ENCODE measurements at places on chromosomes 3 and 15. TPM values are rescaled to one million over a fixed set of nuclear protein-coding genes. Genes with fewer than 3 reads are reported as not detected.

Gene TRH
- total RNA-seq = not detected

Gene CCR9
- total RNA-seq = not detected

Gene RGMA
- total RNA-seq = 3.6 TPM

Gene SAMD7
- total RNA-seq = not detected

Gene IGSF10
- not detected for total RNA-seq

Gene EOMES
- total RNA-seq = not detected

Gene RAB5A
- 57.6 TPM for total RNA-seq

Gene P2RY14
- total RNA-seq = not detected

Gene KLHL6
- not detected for total RNA-seq

Gene GP9
- not detected for total RNA-seq

Gene CHST2
- 9.2 TPM for total RNA-seq

Gene GOLGA8T
- total RNA-seq = not detected

GRCh38 chr3:12334786-12335185 is 45.9 kb downstream of the PPARG start:
- no peaks in the 10 kb centered on the region for H3K36me3 ChIP-seq
- no peak overlapping the region for H3K27ac ChIP-seq
- H3K4me1 ChIP-seq = no peaks in the 10 kb centered on the region
- no peaks in the 10 kb centered on the region for H3K27me3 ChIP-seq

GRCh38 chr3:127277561-127277960 is 10.3 kb downstream of the PRR20G start:
- H3K4me3 ChIP-seq = no peak overlapping the region
- no peaks in the 10 kb centered on the region for H3K36me3 ChIP-seq
- no peak overlapping the region for H3K27ac ChIP-seq
- H3K4me1 ChIP-seq = no peaks in the 10 kb centered on the region

- no peak for DNase-seq
- H3K27ac ChIP-seq = no peak overlapping the region
- no peaks in the 10 kb centered on the region for H3K36me3 ChIP-seq
- peaks cover 6% of the 10 kb centered on the region for H3K4me1 ChIP-seq
Measured at GRCh38 chr3:105611304-105612192, 244.8 kb downstream of the ALCAM start.

DNA sequence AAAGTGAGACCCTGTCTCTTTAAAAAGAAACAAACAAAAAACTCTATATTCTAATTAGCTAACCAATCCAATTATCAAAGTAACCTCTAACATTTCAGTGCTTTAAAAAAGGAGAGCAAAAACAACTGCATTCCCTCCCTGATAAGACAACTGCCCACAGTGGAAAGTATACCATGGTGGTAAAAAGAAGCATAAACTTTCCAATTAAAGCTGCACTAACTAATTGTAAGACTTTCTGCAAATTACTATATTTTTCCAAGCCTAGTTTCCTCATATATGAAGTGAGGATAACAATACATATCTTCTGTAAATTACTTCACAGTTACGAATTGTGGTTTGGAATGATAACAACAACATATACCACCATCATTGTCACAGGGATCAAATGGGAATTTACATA is 35.5 kb downstream of the STAG1 start:
- no peak for DNase-seq
- H3K4me1 ChIP-seq = peaks cover 5% of the 10 kb centered on the region
- H3K27me3 ChIP-seq = no peaks in the 10 kb centered on the region

GRCh38 chr3:150130404-150131100 is 159.9 kb upstream of the PFN2 start:
- H3K4me1 ChIP-seq = peaks cover 9% of the 10 kb centered on the region
- no peak overlapping the region for H3K4me3 ChIP-seq
- H3K36me3 ChIP-seq = no peaks in the 10 kb centered on the region
- no peak overlapping the region for H3K27ac ChIP-seq
- no peak for DNase-seq
- H3K27me3 ChIP-seq = no peaks in the 10 kb centered on the region

GRCh38 chr3:153768561-153769469 is 352.4 kb upstream of the ARHGEF26 start:
- H3K4me3 ChIP-seq = no peak overlapping the region
- H3K27ac ChIP-seq = no peak overlapping the region
- no peak for DNase-seq
- no peaks in the 10 kb centered on the region for H3K4me1 ChIP-seq

DNA sequence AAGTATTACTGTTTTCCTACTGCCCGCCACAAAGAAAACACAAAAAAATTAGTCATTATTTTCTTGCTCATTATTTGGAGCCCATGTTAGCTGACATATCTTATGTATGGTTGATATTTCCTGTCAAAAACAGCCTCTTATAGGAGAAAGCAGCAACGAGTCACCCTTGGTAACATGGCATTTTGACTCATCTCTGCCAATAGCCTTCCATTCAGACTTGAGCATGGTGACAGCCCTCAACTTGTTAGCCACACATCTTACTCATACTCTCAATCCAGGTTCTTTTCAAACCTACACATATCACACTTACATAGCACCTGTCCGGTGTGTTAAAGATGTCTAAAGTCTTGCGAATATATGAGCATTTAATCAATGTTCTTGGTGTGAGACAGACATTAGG is 109.4 kb upstream of the SAMMSON start:
- H3K27ac ChIP-seq = no peak overlapping the region
- H3K4me1 ChIP-seq = peaks cover 7% of the 10 kb centered on the region
- DNase-seq = no peak

- peaks cover 21% of the 10 kb centered on the region for H3K36me3 ChIP-seq
- no peak overlapping the region for H3K27ac ChIP-seq
- H3K27me3 ChIP-seq = no peaks in the 10 kb centered on the region
- H3K4me3 ChIP-seq = no peak overlapping the region
- peaks cover 34% of the 10 kb centered on the region for H3K4me1 ChIP-seq
Measured at GRCh38 chr15:40320931-40321371, 2.5 kb upstream of the INAFM2 start.

- H3K4me3 ChIP-seq = no peak overlapping the region
- peak overlapping the region; percentile 92 for H3K27ac ChIP-seq
- H3K36me3 ChIP-seq = no peaks in the 10 kb centered on the region
- no peak for DNase-seq
- no peaks in the 10 kb centered on the region for H3K27me3 ChIP-seq
Measured at GRCh38 chr15:98725874-98726273, 77.5 kb downstream of the IGF1R start.

GRCh38 chr3:63508305-63508704 is 144.2 kb upstream of the SNTN start:
- no peak overlapping the region for H3K27ac ChIP-seq
- no peak for DNase-seq
- no peak overlapping the region for H3K4me3 ChIP-seq
- H3K4me1 ChIP-seq = no peaks in the 10 kb centered on the region
- no peaks in the 10 kb centered on the region for H3K36me3 ChIP-seq

- no peaks in the 10 kb centered on the region for H3K36me3 ChIP-seq
- no peak overlapping the region for H3K27ac ChIP-seq
- H3K4me1 ChIP-seq = no peaks in the 10 kb centered on the region
- H3K27me3 ChIP-seq = no peaks in the 10 kb centered on the region
- no peak for DNase-seq
Measured at GRCh38 chr15:56411122-56411749, 46.0 kb downstream of the TEX9 start.

- H3K4me1 ChIP-seq = peaks cover 12% of the 10 kb centered on the region
- H3K27ac ChIP-seq = no peak overlapping the region
Measured at GRCh38 chr3:58121183-58121582, 89.6 kb downstream of the DNASE1L3 start.

- 0 out of 2 replicates have a peak, but pooled peaks cover 3% of the 10 kb centered on the region for H3K4me1 ChIP-seq
- H3K27ac ChIP-seq = no peak overlapping the region
- no peak for DNase-seq
- no peaks in the 10 kb centered on the region for H3K27me3 ChIP-seq
Measured at GRCh38 chr15:61103026-61103425, 126.1 kb downstream of the RORA start.

DNA sequence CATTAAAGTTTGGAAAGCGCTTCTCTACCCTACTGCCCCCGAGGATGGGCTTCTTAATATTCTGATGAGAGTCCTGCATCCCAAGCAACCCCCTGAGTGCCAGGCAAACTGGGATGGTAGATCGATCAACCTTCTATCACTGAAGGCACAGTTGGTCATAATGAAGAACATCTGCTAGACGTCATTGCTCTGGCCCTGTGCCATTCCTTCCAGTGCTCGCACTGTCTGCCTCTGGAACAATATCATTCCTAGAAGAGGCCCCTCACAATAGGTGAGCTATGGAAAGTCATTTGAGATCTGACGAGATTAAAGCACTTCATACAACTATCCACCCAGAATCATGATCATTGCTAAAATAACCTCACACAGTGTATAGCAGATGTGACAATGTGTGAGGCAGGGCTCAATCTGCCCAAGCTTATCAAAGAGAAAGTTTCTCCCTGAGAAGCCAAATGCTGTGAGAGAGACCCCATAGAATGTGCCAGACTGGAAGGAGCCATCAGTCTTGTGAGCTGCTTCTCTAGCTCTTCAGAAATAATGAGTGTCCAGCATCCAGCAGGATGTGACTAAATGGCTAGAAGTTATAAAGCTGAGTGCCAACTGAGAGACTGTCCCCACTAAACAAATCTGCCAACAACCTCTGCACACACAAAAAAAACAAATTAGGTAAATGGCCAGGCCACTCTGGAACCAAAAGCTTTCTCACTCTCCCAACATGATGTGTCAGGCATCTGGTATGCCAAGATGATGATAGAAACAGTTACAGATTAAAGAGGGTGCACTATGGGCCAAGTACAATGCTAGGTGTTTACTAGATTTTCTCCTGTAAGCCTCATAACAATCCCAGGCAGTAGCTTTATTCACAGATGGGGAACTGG is 165.5 kb downstream of the NECTIN3 start:
- no peak for DNase-seq
- H3K27me3 ChIP-seq = no peaks in the 10 kb centered on the region
- H3K4me3 ChIP-seq = no peak overlapping the region

DNA sequence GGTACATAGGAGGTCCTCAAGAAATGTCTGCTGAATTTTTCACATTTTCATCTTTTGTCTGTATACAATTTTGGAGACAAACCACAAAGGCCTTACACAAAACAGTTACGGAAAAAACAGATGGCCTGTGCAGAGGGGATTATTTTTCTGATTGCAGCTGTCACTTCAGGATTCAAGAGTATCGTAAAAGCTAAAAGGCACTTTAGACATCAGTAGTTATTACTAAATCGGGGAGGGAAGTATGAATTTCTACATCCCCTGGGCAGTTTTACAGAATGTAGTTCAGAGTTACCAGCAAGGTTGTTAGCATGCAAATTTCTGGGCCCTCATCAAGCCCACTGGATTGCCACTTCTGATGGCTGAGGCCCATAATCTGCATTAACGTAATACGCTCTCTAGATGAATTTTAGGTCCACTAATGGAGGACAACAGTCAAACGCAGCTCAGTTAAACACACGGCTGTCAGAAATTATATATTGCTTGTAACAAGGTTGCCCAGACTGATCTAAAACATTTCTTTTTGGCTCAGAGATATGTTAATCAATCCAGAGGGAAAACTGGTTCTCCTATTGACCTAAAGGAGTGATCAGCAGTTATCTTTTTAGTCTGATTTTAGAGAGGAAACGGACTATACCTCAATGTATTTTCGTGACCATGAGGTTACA is 1.1 kb downstream of the RIOX2 start:
- no peak for DNase-seq
- peaks cover 10% of the 10 kb centered on the region for H3K36me3 ChIP-seq
- no peaks in the 10 kb centered on the region for H3K27me3 ChIP-seq
- peak overlapping the region; percentile 77 for H3K4me3 ChIP-seq
- no peak overlapping the region for H3K27ac ChIP-seq

GRCh38 chr3:149519912-149520311 is 45.4 kb downstream of the TM4SF4 start:
- no peaks in the 10 kb centered on the region for H3K4me1 ChIP-seq
- H3K4me3 ChIP-seq = no peak overlapping the region
- peaks cover 71% of the 10 kb centered on the region for H3K36me3 ChIP-seq
- no peaks in the 10 kb centered on the region for H3K27me3 ChIP-seq

DNA sequence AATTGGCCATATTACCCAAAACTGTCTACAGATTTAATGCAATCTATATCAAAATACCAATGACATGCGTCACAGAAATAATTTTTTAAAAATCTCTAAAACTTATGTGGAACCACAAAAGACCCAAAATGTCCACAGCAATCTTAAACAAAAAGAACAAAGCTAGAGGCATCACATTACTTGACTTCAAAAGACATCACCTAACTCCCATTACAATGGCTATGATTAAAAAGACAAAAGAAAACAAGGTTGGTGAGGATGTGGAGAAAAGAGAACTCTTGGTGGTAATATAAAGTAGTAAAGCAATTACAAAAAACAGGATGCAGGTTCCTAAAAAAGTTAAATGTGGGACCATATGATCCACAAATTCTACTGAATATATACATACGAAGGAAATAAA is 187.6 kb upstream of the CNTN6 start:
- H3K4me3 ChIP-seq = no peak overlapping the region
- no peaks in the 10 kb centered on the region for H3K36me3 ChIP-seq
- no peak for DNase-seq
- H3K27ac ChIP-seq = no peak overlapping the region

DNA sequence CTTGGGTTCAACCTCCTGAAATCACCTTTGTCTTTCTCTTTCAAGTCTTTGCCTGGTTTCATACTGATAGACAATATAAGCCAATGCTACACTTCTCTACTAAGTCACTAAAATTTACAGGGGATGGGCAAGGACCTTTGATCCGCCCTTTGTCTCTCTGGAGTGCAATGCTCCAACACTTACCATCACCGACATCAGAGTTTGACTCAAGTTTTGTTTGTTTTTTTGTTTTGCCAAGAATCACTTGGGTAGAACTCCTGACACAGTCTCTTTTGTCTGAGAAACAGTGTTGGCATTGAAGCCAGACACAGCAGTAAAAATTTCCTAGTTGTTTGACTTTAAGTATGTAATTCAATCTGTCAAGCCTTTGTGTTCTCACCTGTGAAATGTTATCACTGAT is 29.3 kb downstream of the NFKBIZ start:
- no peak for DNase-seq
- H3K36me3 ChIP-seq = no peaks in the 10 kb centered on the region
- no peaks in the 10 kb centered on the region for H3K27me3 ChIP-seq

All from SJSA1 (cell line).